Endodermal cell (in vitro differentiated cells): ENCODE measurements at places on chromosomes 4 and X. TPM values are rescaled to one million over a fixed set of nuclear protein-coding genes. Genes with fewer than 3 reads are reported as not detected.
A peak's percentile ranks its signal among the peaks of the same experiment; 100 is the strongest.

MAGEA2B gene
- 0.32 TPM in 1 of 2 replicates, not detected in the other for total RNA-seq

DNA sequence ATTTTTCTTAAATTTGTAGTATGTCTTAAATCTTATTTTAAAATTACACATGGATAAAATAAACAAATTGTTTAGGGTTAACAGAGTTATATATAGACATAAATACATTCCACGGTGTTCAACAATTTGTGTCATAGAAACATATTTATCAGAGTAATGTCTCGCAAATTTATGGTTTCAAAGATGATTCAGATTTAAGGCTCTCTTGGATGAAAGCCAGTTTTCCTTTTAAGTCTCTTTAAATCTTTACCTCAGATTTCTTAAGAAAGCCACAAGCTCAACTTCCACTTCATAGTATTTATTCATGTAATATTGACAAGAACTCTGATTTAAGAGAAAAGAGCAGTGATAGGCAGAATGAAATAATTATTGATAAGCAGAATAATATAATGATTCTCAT is 1254.8 kb upstream of the ADGRL3 start:
- H3K27ac ChIP-seq: no peak overlapping the region
- no peaks in the 10 kb centered on the region for H3K4me1 ChIP-seq
- no peak for DNase-seq
- no peaks in the 10 kb centered on the region for H3K27me3 ChIP-seq
- no peak overlapping the region for H3K4me3 ChIP-seq

- peaks cover 15% of the 10 kb centered on the region for H3K36me3 ChIP-seq
- H3K27me3 ChIP-seq: no peaks in the 10 kb centered on the region
- no peak overlapping the region for H3K4me3 ChIP-seq
- no peaks in the 10 kb centered on the region for H3K4me1 ChIP-seq
Measured at GRCh38 chr4:83276299-83277040, 8.1 kb downstream of the COQ2 start.

GRCh38 chr4:182265881-182266280 is 22.7 kb downstream of the TENM3 start:
- H3K36me3 ChIP-seq: no peaks in the 10 kb centered on the region
- no peaks in the 10 kb centered on the region for H3K4me1 ChIP-seq
- peak overlapping the region; percentile 34 for H3K4me3 ChIP-seq

- H3K27ac ChIP-seq: no peak overlapping the region
- no peak for DNase-seq
- no peaks in the 10 kb centered on the region for H3K4me1 ChIP-seq
- H3K36me3 ChIP-seq: no peaks in the 10 kb centered on the region
Measured at GRCh38 chr4:155094201-155094820, 114.1 kb upstream of the NPY2R start.

DNA sequence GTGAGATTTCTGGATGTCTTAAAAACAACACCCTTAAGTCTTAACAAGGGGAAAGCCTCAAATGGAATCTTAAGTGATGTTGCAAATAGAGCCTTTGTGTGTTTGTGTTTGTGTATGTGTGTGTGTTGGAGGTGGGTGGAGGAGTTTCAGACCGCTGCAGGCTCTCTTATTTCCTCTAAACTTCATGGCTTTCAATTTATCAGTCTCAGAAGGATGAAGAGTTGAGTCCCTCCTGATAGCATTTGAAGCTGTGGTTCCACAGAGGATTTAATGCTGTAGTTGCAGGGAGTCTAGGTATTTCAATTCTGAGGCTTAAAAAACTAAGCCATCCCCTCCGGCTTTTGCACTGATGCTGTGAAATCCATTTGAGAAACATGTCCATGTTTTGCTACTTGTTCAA is 4.3 kb upstream of the AGA start:
- H3K27me3 ChIP-seq: no peaks in the 10 kb centered on the region
- no peak overlapping the region for H3K4me3 ChIP-seq
- H3K4me1 ChIP-seq: no peaks in the 10 kb centered on the region
- no peaks in the 10 kb centered on the region for H3K36me3 ChIP-seq

DNA sequence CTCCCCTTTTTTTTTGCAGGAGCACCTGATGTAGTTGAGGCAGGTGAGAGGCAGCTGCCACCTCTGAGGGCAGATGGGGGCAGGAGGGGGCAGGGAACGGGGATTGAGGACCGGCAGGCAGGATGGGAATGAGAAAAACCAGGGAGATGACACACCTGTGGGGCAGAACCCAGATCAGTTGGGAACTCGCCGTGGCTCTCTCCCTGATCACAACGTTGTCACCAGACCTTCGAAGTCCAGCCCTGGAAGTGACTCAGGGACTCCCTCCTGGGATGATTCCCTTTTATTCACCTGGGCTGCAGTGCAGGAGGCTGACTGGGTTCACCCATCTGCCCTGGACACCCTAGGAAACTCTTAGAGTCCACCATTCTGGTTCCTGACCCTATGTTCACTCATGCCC is 127.2 kb downstream of the MXRA5 start:
- H3K36me3 ChIP-seq: no peaks in the 10 kb centered on the region
- no peaks in the 10 kb centered on the region for H3K27me3 ChIP-seq
- DNase-seq: no peak
- H3K4me1 ChIP-seq: no peaks in the 10 kb centered on the region
